ENCODE measurements at places on chromosomes 5 and 9.

DNA sequence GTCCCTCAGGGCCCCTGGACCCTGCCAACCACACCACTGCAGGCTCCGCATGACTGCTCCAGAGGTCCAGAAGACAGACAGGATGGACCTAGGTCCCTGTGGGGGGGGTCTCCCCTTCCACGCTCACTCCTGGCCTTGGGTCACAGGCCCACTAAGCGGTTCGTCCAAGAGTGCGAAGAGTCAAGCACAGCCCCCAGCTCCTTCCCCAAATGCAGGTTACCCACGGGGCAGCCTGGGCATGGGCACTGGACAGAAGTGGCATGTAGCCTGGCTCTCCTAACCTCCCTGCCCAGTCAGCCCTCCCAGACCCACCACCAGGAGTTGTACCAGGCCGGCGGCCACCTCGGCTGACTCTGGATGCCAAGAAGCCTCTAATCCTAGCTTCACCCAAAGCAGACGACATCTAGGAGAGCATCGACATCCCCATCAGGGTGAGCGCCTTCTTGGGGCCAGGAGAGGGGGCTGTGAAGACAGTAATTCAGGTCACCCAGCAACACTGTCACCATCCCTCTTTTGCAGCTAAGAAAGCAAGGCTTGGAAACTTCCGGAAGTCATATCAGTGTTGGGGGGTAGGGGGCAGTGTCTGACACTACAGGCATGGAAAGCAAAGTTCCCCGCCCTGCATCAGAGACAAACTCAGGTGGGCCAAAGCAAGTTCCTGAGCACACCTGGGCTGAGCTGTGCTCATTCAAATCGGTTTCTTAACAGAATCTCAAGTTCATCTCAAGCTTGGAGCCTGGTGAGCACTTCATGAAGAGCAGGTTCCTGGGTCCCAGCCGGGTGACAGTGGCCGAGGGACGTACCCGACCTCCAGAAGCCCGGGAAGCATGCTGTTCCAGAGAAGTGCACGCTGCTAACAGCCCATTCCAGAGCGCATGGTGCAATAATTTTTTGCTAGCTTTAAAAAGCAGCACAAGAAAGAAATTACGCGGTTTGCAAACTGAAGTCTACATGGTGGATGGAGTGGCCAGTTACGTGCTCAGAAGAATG is 68.7 kb downstream of the SEMA4D start:
- DNase-seq = no peak

- DNase-seq = no peak
Observed at GRCh38 chr9:123225995-123226394, 42.4 kb downstream of the STRBP start.

DNA sequence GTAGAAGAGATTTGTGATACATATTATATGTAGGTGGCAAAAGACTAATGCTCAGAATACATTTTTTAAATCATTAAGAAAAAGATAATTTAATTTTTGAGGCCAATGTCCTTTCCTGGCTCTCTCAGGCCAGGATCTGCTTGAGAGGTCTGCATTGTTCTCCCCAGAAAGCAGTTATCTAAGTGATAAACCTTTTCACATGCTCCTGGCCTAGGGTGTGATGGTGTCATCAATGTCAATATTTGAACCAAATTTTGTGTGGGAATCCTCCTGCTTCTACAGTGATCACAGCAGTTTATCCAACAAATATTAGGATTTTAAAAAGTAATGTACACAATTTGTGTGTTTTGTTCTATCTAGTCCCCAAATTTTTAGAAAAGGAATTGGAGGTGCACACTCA is 166.6 kb downstream of the DIRAS2 start:
- DNase-seq = no peak

DNA sequence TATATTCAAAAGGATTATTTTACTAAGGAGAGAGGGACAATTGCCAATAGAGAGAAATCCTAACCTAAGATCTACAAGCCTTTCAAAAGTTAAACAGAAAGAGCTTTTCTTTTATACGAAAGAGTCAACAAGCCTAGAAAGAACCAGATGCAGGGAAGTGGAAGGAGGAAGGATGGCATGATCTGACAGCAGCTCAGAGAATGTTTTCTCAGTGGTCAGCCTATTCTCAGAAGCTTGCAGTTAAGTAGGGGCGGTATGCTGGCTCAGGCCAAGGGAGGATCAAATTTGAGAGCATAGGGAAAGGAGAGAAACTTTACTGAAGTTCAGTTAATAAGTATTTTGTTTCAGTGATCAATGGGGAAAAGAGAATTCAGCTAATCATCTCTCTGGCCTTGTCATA is 88.0 kb upstream of the FTMT start:
- DNase-seq = no peak

DNA sequence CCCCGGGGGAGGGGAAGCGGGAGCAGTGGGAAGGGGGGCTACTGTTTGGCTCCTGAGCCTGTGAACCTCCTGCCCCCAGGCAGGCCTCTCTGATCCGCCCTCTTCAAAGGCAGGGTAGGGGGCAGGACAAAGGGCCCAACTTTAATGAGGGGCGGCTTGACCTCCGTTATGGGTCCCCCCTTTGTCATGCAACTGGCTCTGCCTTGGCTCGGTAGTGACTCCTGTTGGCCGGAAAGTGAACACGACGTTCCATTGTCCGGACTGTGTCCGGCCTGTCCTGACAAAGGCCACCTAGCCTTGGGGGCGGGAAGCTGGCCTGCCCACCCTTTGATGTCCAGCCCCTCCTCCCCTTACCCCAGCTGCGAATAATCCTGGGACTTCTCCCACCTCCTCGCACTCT is 1.3 kb downstream of the CDX1 start:
- DNase-seq = no peak

GRCh38 chr9:20377790-20378189 is 244.5 kb downstream of the MLLT3 start:
- DNase-seq = no peak

- no peak for DNase-seq
Observed at GRCh38 chr9:132957805-132958204, 13.4 kb upstream of the TSC1 start.

DNA sequence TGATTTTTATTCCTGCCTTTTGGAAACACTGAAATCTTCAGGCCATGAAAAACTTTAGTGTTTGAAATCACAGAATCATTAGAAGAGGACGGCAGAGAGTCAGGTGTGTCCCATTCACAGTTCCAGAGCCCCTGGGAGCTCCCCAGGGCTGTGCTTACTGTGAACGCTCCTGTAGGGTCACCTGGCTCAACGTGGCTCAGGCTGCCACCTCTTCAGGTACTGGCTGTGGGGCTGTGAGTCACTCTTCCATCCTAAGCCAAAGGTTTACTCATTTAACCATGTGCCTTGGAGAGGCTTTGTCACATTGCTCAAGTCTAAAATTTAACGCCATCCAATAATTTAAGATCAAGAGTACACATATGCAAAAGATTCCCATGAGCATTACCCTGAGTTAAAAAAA is 50.2 kb upstream of the FSTL4 start:
- DNase-seq = no peak

GRCh38 chr9:1647776-1648175 is 367.4 kb upstream of the SMARCA2 start:
- no peak for DNase-seq

- DNase-seq = no peak
Observed at GRCh38 chr5:131821221-131821620, 24.4 kb upstream of the FNIP1 start.

GRCh38 chr5:134383980-134384697 is 12.8 kb downstream of the UBE2B start:
- no peak for DNase-seq

DNA sequence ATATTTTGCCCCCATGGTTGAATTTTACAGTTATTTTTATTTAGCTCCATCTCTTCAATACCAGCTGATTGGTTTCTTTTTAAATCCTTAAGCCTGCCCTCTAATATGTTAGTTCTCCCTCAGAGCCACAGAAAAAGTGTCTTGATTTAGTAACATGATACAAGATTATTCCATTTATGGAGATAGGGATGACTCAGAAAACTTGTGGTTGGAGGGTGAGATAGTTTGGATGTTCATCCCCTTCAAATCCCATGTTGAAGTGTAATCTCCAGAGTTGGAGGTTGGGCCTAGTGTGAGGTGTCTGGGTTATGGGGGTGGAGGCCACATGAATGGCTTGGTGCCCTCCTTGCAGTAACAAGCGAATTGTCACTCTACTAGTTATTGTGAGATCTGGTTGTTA is 115.7 kb downstream of the FBXO38 start:
- DNase-seq = no peak

DNA sequence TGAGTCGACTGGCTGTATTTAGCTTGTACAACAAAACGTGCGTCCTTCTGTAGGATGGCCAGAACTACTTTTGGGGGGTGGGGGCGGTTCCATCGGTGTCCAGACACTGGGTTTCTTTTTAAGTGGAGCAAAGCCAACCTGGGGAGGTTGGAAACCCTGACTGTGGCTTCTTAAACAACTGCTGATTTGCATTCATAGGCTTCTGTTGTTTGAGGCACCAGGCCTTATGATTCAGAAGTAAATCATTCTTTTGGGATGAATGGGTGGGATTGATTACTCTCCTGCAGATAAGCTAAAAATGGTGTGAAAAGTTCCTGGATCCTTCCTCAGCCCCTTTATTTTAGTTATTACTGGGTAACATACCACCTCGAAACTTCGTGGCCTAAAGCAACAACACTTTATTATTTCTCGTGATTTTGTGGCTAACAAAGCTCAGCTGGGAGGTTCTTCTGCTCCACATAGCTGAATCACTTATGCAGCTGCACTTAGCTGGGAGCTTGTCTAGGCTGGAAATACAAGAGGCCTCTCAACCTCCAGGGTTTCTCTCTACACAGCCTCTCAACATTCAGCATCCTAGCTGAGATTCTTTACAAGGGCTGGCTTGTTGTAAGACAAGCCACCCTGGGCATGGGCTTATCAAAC is 12.2 kb upstream of the SMIM32 start:
- DNase-seq = no peak

DNA sequence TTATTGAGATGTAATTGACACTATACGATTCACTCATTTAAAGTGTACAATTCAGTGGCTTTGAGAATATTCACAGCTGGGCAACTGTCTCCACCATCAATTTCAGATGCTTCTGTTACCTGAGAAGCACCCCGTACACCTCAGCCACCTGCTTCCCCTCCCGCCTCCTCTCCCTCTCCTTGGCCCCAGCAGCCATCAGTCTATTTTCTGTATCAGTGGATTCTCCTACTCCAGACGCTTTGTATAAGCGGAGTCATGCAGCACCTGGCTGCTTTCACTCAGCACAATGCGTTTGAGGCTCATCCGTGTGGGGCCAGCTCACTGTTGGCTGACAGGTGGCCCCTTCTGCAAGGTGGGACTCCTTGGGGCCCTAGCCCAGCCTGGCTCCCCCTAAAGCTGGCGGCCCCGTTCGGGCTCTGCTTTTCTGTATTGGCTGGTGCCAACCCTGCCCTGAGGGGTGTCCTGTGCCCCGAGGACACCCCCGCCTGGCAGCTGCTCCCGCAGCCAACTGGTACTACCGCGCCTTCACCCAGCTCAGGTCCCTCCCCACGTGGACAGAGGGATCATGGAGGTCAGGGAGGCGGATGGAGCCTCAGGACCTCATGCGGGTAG is 124.4 kb upstream of the COL5A1 start:
- no peak for DNase-seq

DNA sequence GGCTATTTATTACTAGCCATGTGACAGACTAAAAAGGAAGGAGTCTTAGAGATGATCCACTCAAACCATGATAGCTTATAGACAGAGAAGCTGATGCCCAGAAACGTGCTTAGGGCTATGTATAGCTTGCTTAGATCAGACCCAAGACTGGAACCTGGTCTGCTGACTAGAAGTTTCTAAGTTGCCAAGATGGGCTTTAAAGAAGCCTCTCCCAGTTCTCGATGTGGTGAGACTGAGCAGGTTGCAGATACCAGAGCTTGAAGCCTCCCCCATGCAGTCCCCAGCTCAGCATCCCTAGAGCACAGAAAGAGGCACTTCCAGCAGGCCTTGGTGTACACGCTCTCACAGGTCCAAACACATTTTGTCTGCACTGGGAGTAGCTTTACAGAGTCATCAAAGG is 51.1 kb upstream of the ATP10B start:
- DNase-seq = no peak

DNA sequence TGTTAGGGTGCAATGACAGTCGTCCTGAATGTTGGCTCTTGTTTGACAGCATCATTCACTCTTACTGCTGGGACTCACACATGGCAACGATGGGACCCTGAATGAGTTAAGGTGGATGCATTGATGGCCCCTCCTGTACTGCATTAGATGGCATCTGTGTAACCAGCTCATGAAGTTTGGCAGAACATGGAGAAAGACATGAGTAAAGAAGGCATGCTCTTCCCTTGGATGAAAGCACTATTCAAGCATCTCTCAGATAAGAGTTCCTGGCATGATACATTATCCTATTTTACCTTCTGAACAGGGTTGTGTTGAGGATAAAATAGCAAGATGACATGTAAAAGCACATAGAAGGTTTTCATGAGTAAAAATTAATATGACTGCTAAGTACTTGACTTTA is 142.2 kb upstream of the GAS1 start:
- DNase-seq = no peak

DNA sequence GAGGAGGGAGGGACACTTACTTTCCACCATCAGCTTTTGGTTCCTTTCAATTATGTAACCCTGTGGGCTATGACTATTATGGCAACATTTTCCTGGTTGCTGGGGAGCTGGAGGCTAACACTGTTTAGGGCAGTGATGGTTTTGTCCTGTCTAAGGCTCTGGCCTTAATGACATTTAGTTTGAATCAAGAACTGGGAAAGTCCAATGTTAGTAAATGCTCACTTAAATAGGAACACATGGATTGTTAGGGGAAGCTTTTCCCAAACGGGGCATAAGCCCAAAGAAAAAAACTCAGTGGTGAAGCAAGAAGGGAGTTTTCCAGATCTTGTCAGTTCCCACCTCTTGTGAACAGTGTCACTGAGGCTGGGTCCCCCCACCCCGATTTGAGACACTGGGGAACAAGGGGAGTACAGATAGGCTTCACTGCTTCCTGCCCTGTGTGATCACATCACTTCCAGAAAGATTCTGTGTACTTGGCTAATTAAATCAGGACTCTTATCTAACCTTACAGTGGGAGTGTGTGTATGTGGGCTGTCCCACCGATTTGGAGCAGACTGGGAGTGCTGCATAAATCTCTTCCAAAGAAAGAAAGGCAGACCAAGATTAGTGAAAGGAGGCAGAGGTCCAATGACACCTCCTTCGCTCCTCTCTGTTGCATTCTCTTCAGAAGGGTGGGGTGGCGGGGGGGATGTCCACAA is 206.4 kb downstream of the PTTG1 start:
- DNase-seq = no peak

DNA sequence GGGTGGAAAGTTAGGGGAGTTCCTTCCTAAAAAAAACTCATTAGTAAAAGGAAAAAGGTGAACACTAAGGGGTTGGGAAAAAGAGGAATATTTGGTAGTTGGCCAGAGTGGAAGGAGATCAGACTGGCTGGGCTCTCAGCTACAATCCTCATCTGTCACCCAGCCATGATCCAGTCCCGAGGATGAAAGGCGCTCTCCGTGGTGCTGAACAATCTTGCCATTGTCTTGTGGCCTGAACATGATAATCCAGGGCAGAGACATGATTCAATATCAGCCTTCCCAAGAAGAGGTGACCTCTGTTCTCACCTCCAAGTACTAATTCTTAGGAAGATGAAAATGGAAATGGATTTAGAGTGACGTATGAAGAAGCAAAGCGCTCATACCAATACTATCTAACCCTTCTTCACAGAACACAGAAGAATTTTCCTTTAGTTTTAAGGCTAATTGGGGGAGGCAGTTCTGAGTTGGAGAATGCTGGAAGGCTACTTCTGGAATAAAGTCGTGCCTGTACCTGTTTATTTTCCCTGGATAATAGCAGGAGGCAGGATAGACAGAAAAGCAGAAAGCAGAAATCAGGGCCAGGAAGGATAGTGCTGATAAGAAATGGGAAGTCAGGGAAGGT is 36.6 kb upstream of the MYORG start:
- no peak for DNase-seq

- DNase-seq = no peak
Observed at GRCh38 chr9:71763832-71764231, 4.5 kb downstream of the CEMIP2 start.

- no peak for DNase-seq
Observed at GRCh38 chr9:129472651-129473102, 148.2 kb downstream of the C9orf50 start.
